Activated gamma-delta T cell treated with anti-CD3 and anti-CD28 coated beads, Interleukin-2, amount 50 U/mL, for 16 hours (primary cell): ENCODE measurements at places on chromosomes 4 and X.

- no peak for DNase-seq
Measured at GRCh38 chrX:105307762-105308161, 87.3 kb upstream of the TEX13A start.

DNA sequence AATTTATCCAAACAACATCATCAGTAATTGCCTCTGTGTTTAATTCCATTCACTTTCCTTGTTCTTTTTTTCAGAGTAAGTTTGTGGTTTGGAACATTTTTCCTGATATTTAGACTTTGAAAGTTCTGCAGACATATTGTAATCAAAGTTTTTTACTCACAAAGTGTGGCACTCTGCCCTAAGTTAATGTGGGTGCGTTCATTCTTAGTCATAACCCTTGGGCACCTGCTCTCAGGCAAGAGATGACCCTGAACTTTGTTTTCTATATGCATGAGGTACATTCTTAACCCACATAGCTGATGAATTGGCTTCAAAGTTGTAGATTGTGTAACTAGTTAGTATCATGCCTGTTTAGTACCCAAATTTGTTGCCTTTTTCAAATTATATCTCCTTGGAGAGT, 424.3 kb downstream of the GRXCR1 start:
- DNase-seq: no peak

DNA sequence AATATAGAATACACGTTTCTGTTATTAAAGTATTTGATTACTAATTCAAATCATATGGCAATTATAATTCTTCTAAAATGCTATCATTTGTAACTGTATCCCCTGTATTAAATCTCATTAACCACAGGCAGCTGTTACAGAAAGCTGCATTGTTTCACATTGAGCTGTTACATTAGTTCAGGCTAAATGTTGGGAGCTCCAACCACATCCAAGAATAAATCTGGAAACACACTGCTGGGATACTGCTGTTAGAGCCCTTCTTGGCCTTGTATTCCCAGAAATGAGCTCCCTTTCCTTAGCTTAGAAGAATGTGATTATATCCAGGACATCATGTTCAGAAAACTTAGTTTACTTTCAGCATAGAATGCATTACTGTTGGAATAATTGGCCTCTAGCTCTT, 48.2 kb downstream of the GUCY1B1 start:
- no peak for DNase-seq

DNA sequence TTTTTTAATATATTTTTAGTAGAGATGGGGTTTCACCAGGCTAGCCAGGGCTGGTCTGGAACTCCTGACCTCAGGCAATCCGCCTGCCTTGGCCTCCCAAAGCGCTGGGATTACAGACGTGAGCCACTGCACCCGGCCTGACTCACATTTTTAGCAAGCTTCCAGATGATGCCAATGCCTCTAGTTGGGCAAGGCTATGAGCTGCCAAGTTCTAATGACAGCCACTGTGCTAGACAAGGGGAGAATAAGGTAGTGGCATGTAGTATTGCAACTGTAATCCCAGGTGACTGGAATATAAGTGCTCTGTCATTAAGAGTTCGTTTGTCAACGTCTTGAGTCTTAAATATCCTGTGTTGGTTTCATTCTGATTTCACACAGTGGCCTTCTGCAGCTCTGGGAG, 96.7 kb downstream of the SLIT2 start:
- no peak for DNase-seq

DNA sequence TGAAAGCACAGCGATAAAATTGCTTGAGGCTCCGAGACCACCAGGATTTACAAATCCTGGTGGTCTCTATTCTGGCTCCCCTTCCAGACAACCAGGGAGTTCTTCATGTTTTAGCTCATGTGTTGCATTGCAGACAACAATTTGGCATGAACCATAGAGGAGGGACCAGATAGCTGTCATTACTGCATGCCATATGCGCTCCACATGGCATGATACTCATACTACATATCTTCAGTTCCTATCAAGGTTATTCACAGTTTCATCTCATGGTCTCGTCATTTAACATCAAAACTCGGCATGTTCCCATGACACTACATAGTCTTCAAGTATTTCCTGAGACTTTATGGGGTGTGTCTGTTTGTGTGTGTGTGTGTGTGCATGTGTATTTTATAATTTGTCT, 220.3 kb downstream of the OR13H1 start:
- DNase-seq: no peak

DNA sequence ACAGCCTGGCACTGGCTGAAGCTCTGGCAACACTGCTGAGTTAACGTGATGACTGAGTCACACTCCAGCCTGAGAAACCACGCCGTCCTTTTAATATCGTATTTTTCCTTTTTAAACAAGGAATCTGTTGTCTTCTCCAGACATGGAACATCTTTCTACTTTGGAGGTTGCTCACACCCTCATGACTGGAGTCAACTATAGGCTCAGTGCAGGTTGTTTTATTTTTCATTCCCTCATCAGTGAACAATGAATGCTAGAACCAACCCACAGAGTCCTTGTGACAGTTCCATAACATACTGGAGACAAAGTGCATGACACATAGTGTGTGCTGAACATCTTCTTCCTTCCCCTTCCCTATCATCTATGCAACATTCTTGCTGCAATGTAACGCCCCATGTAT, 76.8 kb upstream of the CPEB2 start:
- DNase-seq: no peak

DNA sequence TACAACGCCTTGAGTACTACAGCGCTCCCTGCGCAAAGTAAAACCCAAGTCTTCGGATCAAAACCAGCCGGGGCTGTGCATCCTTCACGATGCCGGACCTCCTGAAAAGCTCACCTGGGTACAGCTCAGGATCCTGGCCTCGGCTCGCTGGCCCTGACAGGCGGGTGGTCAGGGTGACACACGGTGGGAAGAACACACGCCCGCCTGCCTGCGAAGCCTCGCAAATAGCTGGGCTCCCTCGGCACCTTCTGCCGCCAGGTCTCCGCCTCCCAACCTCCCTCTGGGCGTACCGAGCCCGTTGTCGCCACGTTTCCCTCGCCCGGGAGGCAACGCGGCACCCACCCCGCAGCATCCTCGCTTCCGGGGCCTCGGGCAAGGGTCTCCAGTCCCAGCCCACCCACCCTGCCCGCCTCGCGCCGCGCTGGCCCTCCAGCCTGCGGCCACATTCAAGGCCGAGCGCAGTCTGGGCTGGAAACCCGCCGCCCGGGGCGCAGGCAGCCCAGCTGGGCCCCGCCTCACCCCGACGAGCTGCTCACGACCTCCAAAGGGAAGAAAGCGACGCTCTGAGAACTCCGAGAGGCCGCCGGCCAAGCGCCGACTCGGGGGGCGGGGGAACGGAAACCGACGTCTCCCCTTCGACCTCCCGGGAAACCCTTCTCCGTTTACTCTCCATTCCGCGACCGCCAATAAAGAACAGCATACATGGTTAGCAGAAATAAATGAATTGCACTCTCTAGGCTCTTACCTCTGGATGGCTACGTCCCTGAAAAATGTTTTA, 511 bp downstream of the PPM1K start:
- peak; percentile 50 for DNase-seq
